ENCODE measurements at places on chromosomes 1 and 21.

DNA sequence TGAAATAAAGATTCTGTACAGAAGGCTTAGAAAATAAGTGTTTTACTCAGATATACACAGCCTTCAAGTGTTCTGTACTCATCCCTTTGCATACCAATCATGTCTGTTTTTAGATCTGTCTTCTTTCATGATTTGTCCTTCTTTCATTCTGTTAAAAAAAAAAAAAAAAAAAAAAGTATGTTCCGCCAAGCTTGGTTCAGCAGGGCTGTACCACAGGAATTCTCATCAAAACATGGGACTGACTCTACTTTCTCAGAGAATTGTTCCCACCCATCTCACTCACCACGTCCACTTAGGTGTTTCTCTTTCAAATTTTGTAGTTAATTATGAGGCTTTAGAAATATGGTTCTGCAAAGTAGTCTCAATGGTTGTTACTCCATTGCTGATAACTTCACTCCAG is 119.0 kb downstream of the AK5 start:
- no peak for DNase-seq

- DNase-seq = no peak
Observed at GRCh38 chr1:59261537-59261936, 35.4 kb upstream of the FGGY start.

DNA sequence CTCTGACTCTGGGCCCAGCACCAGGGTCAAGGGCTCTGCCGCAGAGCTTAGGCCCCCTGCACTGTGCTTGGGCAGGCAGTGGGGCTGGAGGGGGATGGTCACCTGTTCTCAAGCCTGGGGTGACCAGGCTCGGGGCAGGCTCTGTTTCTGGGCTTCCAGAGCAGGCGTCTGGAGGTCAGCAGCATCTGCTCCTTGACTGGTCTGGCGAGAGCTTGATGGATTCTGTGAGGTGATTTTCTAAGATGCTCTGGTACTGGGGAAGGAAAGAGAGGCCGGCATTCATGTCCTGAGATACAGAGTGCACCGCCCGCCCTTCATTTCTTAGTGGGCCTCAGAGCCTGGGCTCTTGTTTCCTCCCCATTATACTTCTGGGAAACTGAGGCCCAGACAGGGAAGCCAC is 24.5 kb downstream of the RAB7B start:
- DNase-seq = no peak

DNA sequence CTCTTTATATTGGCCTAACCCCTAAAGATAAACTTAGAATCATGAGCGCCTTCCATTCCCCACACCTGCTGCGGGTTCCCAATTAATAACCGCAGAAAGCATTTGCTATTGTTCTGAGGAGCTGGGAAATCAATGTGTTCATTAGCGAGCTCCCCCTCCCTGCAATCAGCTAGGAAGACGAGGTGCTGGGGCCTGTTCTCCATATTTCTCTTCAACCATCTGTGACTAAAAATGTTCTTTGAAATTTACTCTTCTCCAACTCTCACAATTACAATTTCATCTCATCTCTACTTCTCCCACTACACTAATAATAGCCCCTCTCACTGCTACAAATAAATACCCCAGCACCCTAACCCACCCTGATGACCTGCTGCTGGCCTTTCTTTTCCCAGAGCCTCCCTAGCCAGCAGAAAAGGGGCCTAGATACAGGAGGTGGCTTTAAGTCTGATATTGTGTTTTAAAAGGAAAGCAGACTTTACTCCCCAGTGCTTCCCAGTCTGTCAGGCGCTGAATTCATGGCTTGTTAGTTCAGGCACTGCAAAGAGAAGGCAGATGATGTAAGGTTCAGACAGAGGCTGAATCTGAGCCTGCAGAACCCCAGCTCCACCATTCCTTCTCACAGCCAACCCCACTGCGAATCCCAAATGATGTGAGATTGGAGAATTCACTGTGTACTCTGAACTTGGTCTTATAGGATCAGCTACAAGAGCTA is 477.5 kb upstream of the DAB1 start:
- DNase-seq = no peak

GRCh38 chr1:47985018-47985417 is 12.2 kb downstream of the TRABD2B start:
- DNase-seq = no peak

DNA sequence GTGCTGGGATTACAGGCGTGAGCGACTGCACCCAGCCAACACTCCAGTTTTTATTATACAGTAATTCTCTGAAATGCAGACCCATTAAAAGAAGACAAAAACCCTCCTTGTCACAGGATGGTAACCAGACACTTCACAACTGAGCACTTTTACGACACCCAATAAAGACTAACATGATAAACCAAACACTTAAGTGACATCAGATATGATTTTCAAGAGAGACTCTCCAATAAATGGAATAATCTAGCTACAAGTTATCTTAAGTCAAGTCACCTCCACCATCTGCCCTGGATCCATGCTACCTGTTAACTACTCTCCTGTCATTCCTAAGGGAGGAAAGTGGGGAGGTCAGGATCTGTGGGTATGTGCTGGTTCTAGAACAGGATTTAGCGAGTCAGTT is 5.6 kb downstream of the GNG12 start:
- no peak for DNase-seq

DNA sequence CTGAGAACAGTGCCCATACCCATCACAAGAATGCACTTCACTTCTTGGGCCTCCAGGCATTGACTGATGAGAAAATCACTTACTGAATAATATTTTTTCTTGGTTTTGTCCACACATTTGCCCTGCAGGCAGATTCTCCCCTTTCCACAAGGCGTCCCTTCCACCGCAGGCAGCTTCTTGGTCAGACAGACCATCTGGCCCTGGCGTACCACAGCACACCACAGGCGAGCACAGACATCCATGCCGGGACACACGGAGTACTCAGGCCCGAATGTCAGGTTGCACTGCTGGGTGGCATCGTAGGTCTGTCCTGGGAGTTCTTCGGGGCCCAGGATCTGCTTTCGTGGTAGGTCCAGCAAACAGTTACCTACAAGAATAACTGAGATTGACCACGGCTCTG is 32.5 kb downstream of the ADAMTS5 start:
- no peak for DNase-seq

DNA sequence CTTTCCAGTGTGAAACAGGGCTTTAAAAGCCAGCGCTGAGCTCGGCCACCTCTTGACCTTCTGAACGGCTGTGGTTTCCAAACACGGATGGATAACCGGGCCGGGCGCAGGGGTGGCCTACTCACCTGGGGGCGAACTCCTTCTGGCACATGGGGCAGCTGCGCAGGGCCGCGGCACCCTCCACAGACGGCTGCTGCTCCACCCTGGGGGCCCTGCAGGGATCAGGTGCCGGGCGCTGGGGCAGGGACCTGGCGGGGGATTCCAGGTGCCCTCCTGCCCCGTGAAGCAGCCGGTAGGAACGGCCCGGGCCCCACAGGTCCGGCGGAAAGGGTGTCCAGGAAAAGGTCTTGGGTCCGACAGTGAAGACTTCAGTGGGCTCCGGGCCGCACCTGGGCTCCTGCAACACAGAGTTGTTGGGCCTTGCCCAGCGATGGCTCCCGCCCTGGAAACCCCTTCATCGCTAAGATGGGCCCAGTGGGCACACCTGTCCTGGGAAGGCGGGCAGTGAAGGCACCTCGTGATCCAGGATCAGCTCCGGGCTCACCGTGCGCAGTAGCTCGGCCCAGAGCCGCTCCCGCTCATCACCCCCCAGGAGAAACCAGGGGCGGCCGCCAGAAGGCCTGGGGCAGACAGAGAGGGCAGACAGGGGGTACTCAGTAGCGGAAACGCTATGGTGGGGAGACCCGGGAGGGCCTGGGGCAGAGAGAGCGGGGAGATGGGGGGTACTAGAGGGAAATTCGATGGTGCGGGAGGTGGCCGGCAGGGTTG is 874 bp downstream of the FAAP20 start:
- no peak for DNase-seq

DNA sequence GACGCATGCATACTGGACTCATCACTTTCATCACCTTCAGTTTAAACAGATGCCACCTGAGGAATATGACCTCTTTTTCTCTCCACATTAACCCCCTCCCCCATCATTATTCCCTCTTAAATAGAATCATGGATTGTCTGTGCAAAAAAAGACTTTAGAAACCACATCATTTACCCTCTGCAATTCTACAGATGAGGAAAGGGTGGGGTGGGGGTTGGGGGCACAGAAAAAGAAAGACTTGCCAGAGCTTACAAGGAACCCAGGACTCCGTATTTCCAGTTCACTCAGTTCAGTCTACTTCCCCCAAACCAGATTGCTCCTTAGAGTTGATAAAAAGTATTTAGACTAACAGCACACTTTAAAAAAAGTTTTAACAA is 26.2 kb upstream of the NFIA start:
- no peak for DNase-seq

GRCh38 chr1:98661544-98662355 is at the start of gene SNX7:
TSS of gene SNX7 (plus strand) at chr1:98661721. CDS start at chr1:98661732, 11 bp downstream.
- peak; percentile 71 for DNase-seq

GRCh38 chr1:45530632-45531135 is 9.0 kb upstream of the PRDX1 start:
- no peak for DNase-seq

DNA sequence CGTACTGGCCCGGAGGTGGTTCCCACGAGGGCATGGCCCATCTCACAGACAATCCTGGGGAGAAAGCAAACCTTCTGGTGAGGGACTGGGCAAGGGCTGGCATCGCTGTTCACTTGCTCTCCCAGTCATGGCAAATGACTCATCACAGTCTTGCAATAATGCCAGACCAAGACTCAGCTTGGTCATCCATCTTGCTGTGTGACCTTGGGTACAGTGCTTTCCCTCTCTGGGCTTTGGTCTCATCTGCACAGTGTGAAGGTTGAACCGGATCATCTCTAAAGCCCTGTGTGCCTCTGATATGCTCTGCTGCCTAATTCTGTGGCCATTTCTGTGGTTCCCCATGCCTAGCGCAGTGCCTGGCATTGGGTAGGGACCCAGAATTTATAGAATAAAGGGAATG is 143.6 kb upstream of the CD34 start:
- DNase-seq = no peak

- no peak for DNase-seq
Observed at GRCh38 chr1:215290018-215290417, 207.5 kb downstream of the KCNK2 start.

- DNase-seq = no peak
Observed at GRCh38 chr1:65259816-65260215, 49.5 kb upstream of the DNAJC6 start.

- DNase-seq = no peak
Observed at GRCh38 chr21:39037807-39038405, 145.3 kb downstream of the PSMG1 start.

- DNase-seq = no peak
Observed at GRCh38 chr1:150164779-150165178, 15.1 kb downstream of the PLEKHO1 start.

DNA sequence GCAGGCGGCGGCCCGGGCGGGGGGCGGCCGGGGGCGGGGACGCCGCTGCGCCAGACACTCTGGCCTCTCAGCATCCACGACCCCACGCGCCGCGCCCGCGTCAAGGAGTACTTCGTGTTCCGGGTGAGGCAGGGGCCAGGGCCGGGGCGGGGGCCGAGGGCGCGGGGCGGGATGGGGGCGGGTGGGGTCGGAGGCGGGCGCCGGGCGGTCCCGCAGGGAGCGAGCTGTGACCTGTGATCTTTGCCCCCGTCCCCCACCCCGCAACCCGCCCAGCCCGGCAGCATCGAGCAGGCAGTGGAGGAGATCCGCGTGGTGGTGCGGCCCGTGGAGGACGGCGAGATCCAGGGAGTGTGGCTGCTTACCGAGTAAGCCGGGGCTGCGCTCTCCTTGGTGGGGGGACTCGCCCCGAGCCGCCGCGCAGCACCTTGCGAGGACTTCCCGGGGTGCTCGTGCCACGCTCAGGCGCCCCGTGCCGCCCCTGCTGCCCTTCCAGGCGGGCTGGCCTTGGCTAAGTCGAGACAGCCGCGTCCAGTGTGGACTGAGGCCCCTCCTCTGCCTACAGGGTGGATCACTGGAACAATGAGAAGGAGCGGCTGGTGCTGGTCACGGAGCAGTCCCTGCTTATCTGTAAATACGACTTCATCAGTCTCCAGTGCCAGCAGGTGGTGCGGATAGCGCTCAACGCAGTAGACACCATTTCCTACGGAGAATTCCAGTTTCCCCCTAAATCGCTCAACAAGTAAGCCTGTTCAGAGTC is 514 bp downstream of the TPRG1L start:
- no peak for DNase-seq
